ENCODE measurements at places on chromosomes 1 and 21.

DNA sequence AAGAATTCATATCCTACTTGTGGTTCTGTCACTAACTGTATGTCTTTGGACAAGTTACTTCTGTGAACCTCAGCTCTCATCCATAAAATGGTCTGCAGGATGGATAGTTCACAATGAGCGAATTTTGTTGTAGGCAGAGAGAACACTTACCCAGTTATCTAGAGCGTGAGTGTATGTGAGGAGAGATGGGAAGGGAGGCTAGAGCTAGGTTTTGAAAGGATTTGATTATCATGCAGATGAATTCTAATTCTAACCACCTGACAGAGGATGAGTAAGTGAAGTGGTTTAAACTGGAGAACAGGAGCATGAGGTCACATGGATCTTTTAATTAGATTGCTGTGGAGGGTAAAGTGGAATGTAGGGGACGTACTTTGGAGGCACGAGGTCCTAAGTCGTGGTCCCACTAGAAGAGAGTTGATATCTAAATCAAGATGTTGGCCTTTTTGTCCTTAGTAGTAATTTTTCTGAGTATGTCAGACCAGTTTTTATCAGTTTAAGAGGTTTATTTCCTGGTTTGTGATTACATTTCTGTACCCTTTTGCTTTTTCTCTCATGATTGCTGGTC lies 5.0 kb downstream of the SUCO start:
- no peak for DNase-seq

- no peak for DNase-seq
Observed at GRCh38 chr1:66690666-66691381, 61.4 kb upstream of the DYNLT5 start.

- no peak for DNase-seq
Observed at GRCh38 chr1:116218922-116219321, 107.7 kb downstream of the MAB21L3 start.

DNA sequence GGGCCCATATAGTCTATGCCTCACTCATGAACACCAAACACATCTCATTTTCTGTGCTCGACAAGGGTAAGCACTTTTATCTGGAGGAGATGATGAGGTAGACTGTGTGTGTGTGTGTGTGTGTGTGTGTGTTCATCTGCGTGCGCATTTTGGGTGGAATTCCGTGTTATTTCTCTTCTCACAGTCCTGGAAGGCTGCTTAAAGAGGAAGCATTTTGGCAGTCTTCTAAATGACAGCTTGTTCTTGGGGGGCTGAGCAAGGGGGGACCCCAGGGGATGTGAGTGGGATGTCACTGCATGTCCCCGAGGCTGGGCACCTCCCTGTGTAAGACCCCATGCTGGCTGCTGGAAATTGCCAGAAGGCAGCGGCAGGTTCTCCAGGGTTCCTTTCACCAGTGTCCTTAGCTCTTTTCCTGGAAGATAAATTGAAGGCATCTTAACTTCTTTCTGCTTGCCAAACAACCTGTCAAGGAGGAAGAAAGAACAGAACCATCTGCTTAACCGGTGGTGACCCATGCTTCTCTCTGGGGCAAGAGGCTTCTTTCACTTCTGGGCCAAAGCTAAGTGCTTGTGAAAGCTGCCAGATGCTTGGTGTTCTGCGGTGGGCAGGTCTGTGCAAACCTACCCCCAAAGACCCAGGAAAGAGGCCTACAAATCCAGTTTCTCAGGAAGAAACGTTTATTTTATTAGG lies 9.9 kb upstream of the RD3 start:
- no peak for DNase-seq

DNA sequence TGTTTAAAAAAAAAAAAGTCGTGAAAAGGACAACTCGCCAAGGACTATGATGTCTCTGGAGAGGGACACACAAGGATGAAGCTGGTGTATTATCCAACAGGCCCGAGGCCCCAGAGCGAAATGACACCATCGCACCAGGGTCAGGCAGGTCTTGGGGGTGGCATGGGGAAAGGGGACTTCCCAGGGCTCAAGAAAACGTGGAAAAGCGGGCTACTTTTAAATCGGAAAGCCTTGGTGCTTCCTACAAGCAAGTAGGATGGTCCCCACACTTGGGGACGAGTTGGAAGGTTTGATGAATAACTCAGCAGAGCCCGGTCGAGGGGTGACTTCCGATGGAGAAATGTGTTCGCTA lies 505 bp upstream of the GNPAT start:
- no peak for DNase-seq

- DNase-seq: no peak
Observed at GRCh38 chr1:22729912-22730311, 19.3 kb downstream of the EPHB2 start.

- no peak for DNase-seq
Observed at GRCh38 chr1:26281091-26281958, 1.4 kb downstream of the SH3BGRL3 start.

DNA sequence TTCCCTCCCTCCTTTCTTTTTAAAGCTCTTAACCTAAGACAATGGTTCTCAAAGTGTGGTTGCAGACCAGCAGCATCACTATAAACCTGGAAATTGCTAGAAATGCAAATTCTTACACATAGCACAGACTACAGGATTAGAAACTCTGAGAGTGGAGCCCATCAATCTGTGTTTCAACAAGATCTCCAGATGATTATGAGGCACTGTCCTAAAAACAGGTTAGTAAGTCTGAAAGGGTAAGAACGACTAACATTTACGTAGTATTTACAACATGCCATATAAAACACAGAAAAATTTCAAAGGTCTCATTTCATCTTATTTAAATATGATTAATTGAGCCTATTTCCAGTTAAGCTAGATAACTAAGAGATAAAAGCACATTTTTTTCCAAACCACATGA lies 138.8 kb downstream of the COP1 start:
- DNase-seq: no peak

DNA sequence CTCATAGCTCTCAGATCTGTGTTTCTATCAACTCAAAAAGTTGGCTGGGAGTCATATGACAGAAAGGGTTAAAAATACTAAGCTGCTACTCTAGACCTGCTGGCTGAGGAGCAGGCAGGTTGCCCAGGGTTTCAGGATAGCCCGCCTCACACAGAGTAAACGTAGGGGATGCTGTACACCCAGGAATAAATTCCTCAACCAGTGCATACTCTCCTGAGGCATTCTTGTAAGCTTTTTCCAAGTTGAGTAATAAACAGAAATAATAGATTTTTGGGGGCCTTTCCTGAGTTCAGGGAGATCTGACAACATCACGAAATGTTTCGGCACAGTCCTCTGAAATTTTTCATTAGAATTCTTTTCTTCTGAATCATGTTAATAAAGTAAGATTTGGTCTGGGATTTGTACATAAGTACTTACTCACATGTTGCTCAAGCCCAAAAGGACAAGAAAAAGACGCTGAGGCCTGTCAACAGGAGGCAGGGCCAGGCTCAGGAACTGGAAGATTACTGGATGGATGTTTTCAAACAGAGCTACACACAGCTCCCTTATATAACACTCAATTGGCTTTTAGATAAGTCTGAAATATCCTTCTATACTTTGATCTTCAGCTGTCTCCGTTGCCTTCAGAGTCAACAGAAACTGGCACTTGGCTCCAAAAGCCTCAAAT lies 41.0 kb downstream of the TGFBR3 start:
- no peak for DNase-seq

DNA sequence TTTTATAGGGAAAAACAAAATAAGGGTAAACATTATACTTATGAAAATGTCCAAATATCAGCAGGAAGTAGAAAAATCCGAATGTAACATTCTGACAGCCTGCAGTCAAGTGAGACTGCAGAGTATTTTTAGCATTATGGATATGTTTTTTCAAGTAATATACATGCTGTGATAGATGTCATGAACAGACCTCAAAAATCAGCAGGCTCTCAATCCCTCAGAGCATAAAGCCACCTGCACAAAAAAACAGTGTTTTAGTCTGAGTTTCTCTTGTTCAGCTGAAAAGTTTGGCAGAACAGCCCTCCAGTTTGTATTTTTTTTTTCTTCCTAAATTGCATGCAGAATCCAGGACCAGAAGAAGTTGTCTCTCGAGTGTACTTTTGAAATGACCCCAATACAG lies 219.1 kb upstream of the FMN2 start:
- no peak for DNase-seq

- DNase-seq: no peak
Observed at GRCh38 chr1:184838504-184838951, 83.9 kb upstream of the EDEM3 start.

DNA sequence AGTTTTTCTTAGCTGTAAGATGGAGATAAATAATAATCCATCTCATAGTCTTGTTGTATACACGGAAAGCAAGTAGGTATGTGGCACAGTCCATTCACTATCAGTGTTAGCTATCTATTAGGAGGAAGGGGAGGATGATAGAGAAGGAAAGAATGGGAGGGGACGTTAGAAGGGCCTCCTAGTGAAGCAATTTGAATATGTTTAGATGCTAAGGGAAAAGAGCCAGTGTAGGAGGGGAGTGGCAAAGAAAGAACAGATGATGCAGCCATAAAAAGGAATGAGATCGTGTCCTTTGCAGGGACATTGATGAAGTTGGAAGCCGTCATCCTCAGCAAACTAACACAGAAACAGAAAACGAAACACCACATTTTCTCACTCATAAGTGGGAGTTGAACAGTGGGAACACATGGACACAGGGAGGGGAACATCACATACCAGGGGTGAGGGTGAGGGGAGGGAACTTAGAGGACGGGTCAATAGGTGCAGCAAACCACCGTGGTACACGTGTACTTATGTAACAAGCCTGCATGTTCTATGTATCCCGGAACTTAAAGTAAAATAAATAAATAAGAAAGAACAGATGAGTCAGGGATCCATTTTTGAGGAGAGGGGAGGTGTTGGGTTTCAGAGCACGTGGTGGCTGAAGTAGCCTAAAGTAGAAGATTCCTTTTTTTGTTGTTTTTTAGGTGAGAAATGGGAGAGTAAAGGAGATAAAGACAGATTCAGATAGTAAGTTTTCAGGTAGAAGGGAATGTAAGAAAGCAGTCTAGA lies 124.1 kb downstream of the POU2F1 start:
- no peak for DNase-seq

- no peak for DNase-seq
Observed at GRCh38 chr21:34707876-34708325, 39.1 kb downstream of the CLIC6 start.

GRCh38 chr1:216721863-216722262 lies 1.4 kb downstream of the ESRRG start:
- no peak for DNase-seq

DNA sequence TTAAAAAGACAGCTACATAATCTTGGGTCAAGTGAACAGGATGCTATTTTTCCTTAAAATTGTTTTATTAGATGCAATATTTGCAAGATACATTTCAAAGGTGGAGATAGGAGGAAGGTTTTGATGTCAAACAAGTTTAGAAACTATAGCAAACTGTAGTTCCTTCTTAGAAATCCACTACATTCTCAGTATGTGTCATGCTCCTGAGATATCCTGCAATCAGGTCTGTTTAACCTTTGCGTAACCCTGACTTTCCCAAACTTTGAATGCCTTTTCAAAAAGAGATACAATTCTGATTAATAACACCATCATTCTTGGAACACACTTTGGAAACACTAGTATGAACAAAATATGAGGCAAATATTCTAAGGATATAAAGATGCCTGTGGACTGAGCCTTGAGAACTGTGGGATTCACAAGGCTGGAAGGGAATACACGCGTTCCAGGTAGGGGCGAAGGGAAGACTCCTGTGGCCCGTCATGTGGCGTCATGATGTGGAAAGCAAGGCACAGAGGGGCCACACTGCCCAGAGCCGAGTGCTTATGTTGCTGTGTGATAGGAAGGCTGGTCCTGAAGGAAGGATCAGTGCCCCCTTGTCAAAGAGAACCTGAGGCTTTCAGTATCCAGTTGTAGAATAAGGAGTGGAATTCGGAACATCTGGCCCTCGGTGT lies 19.6 kb upstream of the TARBP1 start:
- no peak for DNase-seq

DNA sequence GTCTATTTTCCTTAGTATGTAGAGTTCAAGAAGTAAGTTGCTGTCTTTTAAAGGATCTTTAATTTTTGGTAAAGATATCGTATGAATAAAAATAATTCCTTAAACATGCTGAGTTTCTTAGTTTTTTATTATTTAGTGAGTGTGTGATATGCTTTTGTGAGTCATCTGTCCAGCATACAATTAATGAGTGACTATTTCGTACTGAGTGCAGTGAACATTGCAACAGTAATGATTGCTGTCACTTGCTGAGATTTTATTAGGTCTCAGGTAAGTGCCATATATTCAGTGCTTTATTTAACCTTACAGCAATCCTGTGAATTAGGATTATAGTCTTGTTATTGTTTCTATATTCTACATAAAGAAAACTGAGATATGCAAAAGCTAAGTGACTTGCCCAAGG lies 22.6 kb downstream of the MIGA1 start:
- DNase-seq: no peak

DNA sequence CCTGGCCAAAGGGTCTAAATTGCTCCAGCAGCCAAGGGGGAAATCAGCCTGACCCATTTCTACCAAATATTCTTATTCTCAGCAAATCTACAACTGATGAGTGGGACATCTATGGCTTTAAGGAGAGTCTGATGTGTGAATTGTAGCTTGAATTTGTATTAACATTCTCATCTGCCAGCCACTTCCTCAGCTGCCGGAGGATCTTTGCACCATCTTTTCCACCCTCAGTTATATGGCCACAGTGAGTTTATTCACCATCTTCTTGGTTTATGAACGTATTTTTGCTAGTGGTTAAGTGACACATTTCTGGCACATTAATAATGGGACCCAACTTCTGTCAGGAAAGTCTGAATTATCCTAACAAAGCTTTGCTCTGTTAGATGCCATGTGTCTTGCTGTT lies 69.6 kb downstream of the COLGALT2 start:
- DNase-seq: no peak

GRCh38 chr1:211975152-211975941 lies 60.0 kb downstream of the INTS7 start:
- no peak for DNase-seq

DNA sequence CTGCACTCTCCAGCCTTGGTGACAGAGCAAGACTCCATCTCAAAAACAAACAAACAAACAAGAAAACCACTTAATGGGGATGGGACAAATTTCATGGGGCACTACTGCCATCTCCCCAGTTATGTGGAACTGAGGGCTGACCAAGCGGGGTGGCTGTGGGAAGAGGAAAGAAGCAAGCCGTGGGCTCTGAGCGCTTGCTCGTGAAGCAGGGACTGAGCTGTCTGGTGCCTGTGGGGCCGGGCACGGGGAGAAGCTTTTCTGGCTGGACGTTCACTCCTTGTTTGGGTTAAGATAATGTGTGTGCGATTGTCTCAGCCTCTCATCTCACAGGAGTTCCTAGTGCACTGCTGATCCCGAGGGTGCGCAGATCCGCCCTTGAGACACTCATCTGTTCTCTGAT lies 22.0 kb upstream of the KIF26B start:
- no peak for DNase-seq

- peak; percentile 68 for DNase-seq
Observed at GRCh38 chr1:235075048-235075776, 53.4 kb downstream of the TOMM20 start.

- no peak for DNase-seq
Observed at GRCh38 chr1:204400882-204401510, 10.6 kb downstream of the PPP1R15B start.

All from activated CD8-positive, alpha-beta memory T cell treated with anti-CD3 and anti-CD28 coated beads for 4 hours (primary cell).